ENCODE measurements at places on chromosomes 3 and 15.

GRCh38 chr3:32021155-32021554 lies 39.6 kb downstream of the ZNF860 start:
- DNase-seq, result no peak

DNA sequence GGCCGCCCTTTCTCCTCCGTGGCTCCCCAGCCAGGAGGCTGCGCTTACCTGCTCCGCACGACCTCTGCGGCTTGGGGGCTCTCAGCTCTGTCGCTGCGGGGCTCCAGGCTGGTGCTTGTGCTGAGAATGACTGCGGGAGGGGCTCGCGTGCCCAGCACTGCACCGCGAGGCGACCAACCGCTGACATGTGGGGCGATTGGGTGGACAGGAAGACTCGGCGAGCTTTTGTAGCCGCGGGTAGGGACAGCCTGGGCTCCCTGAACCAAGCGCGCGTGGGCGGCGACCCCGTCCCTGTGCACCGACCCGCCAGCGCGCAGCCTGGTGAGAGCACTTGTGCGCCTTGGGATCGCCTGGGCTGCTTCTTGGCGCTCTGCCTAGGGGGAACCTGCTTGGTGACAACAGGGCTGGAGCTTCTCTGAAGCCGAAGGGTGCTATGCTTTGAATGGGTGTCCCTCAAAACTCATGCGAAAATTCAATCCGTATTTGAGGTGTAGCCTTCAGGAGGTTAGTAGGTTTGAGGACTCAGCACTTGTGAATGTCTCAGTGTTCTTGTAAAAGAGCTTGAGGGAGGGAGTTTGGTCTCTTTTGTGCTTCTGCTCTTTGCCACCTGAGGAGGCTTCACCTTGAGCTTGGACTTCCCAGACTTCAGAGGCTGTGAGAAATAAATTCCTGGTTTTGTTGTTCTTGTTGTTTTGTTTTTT lies 50.4 kb downstream of the IL12A start:
- peak; percentile 42 for DNase-seq

DNA sequence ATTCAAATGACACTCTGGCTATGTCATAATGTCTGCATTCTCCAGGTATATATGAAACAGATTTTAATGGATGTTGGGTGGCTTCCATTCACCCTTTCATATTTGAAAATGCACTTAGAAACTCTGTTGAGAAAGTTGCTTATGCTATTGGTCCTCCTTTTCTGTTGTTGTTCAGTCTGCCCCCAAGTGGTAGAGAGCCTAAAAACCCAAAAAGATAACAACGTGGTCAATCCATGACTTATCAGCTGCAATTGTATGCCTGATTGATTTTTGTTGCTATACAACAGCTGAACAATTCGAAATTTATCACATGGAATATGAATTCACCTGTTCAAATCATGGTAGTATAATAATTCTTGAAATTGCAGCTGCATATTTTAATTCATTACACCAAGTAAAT lies 279.8 kb downstream of the ROBO2 start:
- no peak for DNase-seq

- no peak for DNase-seq
Measured at GRCh38 chr3:41369838-41370237, 170.5 kb downstream of the CTNNB1 start.

DNA sequence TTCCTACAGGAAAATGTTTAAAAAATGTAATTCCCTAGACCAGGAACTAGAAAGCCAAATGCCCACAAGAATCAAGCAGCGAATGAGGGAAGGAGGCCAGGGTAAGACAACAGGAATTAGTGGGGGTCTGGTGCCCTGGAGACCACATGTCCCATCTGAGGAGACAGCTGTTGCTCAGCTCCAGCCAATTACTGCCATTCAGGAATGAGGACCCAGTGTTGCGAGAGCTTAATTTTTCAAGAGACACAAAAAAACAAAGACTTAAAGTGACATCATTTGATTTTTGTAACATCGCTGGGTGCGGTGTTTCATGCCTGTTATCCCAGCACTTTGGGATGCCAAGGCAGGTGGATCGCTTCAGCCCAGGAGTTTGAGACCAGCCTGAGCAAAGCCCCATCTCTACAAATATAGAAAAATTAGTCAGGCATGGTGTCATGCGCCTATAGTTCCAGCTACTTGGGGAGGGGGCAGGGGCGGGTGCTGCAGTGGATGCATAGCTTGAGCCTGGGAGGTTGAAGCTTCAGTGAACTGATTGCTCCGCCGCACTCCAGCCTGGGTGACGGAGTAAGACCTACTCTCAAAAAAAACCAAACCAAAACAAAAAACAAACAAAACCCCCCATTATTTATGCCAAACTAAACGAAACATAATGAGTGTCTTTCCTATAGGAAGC lies 52.8 kb upstream of the LRIG1 start:
- no peak for DNase-seq

DNA sequence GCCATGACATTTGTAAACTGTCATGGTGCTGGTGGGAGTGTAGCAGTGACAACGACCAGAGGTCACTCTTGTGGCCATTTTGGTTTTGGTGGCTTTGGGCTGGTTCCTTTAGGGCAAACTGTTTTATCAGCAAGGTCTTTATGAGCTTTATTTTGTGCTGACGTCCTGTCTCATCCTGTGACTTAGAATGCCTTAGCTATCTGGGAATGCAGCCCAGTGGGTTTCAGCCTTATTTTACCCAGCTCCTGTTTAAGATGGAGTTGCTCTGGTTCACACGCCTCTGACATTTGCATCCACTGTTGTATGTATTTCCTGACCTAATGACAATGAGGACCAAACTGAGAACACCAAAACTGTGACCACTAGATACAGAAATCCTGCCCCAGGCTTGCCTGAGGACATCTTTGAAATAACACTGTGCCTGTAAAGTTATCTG lies 37.6 kb downstream of the RAB8B start:
- DNase-seq, result no peak

GRCh38 chr3:89042236-89042835 lies 65.1 kb upstream of the EPHA3 start:
- DNase-seq, result no peak

DNA sequence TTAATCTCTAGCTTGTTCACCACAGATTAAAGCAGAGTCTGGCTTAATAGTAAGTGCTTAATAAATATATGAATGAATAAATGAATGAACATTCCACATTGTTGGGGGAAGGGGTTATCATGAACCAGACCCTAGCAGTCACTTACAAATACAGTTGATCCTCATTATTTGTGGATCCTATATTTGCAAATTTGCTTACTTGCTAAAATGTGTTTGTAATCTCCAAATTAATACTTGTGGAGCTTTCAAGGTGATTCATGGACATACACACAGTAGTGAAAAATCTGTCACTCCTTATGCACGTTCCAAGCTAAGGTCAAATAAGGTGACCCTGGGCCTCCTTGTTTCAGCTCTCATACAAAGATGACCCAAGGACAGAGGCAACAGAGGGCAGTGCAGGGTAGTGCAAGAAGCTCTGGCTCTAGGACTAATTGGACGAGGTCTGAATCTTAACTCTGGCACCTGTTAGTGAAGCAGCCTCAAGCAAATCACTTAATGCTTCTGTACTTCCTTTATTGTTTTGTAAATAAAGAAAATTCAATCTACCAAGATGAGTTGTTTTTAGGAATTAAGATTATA lies 112.8 kb upstream of the C2CD4B start:
- DNase-seq, result no peak

DNA sequence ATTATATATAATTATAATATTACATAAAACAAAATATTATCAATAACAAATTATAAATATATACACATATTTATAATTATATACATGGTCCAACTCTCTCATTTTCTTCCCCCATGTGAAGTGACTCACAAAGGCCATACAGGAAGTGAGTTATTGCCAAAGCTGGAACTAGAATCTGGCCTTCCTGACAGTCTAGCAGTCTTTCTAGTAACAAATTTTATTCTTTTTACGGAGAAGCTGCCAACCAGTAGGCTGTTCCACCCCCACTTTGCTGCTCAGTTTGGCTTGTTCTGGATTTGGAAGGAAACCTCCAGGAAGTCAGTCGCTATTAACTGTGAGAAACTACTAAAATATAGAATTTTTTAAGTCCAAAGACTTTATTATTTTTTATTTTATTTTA lies 79.6 kb downstream of the DHX36 start:
- no peak for DNase-seq

- DNase-seq, result no peak
Measured at GRCh38 chr15:43128980-43129335, 4.4 kb upstream of the TMEM62 start.

- DNase-seq, result no peak
Measured at GRCh38 chr3:116476691-116477090, 31.4 kb upstream of the LSAMP start.

GRCh38 chr3:12969486-12969885 lies 103.7 kb downstream of the IQSEC1 start:
- DNase-seq, result no peak

GRCh38 chr3:174414902-174415301 lies 444.2 kb upstream of the NAALADL2 start:
- no peak for DNase-seq

- no peak for DNase-seq
Measured at GRCh38 chr15:44585633-44586032, 48.7 kb downstream of the EIF3J start.

- peak; percentile 54 for DNase-seq
Measured at GRCh38 chr3:126259411-126260391, 79.3 kb upstream of the ALDH1L1 start.

- peak; percentile 80 for DNase-seq
Measured at GRCh38 chr3:58052373-58053273, 44.4 kb downstream of the FLNB start.

DNA sequence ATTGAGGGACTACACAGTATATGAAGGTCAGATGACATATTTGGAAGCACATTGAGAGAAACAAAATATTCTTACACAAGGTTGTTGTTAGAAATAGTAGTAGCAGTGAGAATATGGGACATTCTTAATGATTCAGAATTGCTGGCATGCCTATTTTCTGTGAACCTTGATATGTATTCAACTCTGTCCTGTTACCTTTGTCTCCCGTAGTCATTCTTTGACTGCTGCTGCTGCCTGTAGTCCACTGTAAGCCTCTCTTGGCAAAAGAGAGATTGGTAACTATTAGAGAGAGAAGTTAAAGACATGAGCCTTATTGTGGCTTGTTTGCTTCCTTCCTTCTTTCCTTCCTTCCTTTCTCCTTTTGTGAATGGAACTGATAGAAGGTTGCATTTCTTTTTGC lies 64.5 kb downstream of the TCF12 start:
- DNase-seq, result no peak
